ENCODE measurements at places on chromosomes 4 and X. TPM values are rescaled to one million over a fixed set of nuclear protein-coding genes. Genes with fewer than 3 reads are reported as not detected.

The CDS1 gene
- 0.29 TPM for total RNA-seq

The IQCM gene
- not detected for total RNA-seq

The CFAP47 gene
- total RNA-seq: not detected

The EXOSC9 gene
- total RNA-seq: 10.7 TPM

The TEX13D gene
- total RNA-seq: not detected

The MTMR1 gene
- 18.6 TPM for total RNA-seq

The CYTL1 gene
- 1.4 TPM for total RNA-seq

The KIT gene
- 7.8 TPM for total RNA-seq

The HMX1 gene
- total RNA-seq: not detected

Measured in mesenteric fat pad (tissue), 1 donor.